ENCODE measurements at places on chromosomes 11 and 22.

DNA sequence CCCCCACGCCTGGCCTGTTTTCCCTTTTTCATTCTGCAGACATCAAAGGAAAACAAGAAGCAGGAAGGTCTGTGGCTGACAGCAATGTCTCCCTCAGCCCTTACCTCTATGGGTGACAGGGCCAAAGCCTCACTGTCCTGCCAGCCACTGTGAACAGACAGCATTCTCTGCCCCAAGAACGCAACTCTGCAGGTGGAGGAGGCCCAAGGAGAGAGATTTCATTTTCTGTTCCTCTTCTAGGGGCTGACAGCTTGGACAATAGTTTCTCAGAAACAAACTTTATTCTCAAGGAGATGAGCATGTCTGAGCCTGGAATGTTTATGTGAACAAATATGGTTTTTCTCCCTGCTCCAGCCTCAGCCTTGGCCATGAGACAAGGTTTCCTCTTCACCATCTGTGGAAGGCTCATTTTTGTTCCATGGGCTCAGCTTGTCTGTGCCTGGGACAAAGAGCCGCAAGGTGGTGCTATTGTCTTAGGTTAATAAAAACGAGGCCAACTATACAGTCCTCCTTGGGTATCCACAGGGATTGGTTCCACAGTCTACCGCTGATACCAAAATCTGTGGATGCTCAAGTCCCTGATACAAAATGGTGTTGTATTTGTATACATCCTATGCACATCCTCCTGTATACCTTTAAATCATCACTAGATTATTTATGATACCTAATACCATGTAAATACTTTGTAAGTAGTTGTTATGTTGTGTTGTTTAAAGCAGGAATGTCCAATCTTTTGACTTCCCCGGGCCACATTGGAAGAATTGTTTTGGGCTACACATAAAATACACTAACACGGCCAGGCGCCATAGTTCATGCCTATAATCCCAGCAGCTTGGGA, 5.8 kb downstream of the PIWIL3 start:
- DNase-seq, result peak; percentile 69

- peak; percentile 47 for DNase-seq
These were observed 565 bp downstream of the NUCB2 start for GRCh38 chr11:17277024-17277584.

DNA sequence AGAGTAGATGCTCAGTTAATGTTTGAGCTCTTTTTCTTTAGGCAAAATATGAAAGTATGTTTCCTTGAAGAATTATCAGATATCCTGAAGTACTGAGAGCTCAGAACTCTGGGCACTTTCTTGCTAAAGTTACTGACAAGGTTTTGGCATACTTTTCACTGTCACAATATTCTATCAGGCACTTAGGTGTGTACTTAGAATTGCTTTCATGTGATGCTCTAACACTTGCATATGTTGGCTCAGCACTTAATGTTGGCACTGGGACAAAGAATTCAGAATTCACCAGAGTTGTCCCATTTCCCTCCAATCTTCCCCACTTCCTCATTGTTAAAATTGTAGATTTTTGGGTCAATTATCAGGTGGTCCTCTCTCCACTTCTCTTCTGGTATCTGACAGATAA, 5.0 kb downstream of the MMP20 start:
- no peak for DNase-seq

GRCh38 chr11:75925785-75926164, 110.8 kb downstream of the UVRAG start:
- no peak for DNase-seq

DNA sequence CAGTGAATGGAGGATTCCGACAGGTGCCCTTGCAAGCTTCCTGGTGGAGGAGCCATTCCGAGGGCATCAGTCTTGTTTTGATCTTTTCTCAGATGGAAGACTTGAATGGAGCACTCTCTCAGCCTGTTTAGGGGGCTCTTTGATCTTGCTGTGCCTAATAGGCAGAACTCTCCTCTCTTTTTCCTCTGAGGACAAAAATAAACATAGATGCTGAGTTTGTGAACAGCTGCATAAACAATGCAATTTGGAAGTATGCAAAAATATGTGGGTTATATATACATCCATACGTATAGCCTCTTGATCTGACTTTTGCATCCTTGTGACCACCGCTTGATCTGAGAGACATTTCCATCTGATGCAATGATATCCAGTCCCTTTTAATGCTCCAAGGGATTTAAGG, 29.1 kb downstream of the BARX2 start:
- no peak for DNase-seq

- no peak for DNase-seq
These were observed 79.2 kb upstream of the CEP126 start for GRCh38 chr11:101835506-101836063.
